ENCODE measurements at places on chromosomes 5 and 9.

- DNase-seq, result no peak
These were observed 41.4 kb downstream of the CDC42SE2 start for GRCh38 chr5:131305138-131305689.

- DNase-seq, result no peak
These were observed 23.4 kb downstream of the CPLX2 start for GRCh38 chr5:175894793-175895192.

DNA sequence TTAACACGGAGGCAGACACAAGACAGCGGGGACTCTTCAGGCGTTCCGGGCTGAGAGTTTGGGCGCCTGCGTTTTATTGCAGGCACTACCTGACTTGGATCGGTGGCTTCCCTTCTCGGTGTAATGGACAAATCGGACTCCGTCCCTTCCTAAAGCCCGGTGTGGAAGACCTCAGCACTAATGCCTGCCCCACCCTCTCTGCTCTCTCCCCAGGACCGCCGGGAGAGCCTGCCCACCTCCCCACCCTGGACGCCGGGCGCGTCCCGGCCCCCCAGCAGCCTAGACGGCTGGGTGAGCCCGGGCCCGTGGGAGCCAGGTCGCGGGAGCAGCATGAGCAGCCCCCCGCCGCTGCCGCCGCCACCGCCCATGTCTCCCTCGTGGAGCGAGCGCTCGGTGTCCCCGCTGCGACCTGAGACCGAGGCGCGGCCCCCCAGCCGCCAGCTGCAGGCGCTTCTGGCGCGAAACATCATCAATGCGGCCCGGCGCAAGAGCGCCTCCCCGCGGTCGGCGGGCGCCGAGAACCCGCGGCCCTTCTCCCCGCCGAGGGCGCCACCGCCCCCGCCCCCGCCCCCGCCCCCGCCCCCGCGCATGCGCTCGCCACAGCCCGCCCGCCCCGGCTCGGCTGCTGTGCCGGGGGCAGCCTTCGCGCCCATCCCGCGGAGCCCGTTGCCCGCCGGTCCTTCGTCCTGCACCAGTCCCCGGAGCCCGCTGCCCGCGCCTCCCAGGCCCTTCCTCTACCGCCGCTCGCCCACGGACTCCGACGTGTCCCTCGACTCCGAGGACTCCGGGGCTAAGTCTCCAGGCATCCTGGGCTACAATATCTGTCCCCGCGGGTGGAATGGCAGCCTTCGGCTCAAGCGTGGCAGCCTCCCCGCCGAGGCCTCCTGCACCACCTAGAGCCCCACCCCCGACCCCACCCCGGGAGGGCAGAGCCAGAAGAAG, 4.6 kb upstream of the MYOZ3 start:
- DNase-seq, result peak; percentile 46

DNA sequence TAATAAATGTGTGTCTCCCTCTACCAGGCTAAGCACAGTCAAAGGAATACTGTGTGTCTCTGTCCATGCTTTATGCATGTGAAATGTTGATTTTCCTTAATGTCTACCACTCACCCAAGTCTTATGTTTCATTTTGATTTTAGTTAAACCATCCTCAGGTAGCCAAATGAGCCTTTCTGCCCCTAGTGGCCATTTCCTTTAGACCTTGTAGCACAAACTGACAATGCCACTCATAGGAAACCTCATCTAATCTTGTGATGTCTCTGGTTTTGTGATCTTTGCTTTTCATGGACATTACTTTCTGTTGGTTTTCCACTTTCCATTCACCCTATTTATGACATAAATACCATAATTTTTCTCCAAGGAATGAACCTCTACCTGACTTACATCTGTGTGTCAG, 820.8 kb downstream of the MAT2B start:
- DNase-seq, result no peak

- DNase-seq, result no peak
These were observed 7.3 kb downstream of the UBTD2 start for GRCh38 chr5:172276214-172276613.

GRCh38 chr9:97861148-97861475, 8.1 kb downstream of the FOXE1 start:
- DNase-seq, result no peak

- no peak for DNase-seq
These were observed 96.7 kb upstream of the RUFY1 start for GRCh38 chr5:179453616-179454015.

- no peak for DNase-seq
These were observed 40.8 kb downstream of the CSF2 start for GRCh38 chr5:132114150-132115121.

DNA sequence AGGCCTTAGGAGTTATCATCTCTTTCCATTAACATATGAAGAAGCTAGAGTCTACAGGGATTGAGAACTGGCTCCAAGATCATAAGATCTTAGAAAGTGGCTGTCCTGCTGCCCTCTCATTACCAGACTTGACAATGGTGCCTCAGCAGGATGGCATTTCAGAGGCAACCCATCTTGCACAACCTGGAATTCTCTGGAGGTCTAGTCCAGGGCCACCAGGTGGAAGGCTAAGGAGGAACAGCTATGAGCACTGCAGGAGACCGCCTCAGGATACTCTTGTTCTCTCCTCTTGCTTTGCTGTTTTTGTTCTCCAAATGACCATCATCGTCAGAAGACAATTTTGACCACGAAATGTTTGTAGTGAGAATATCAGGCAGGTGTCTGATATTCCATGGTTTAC, 322.6 kb downstream of the FBXL17 start:
- no peak for DNase-seq

GRCh38 chr5:31577438-31577837, 45.3 kb downstream of the C5orf22 start:
- DNase-seq, result no peak

- DNase-seq, result no peak
These were observed 271.5 kb downstream of the CCDC171 start for GRCh38 chr9:15824310-15824709.

GRCh38 chr5:96125231-96125891, 163.7 kb upstream of the ELL2 start:
- no peak for DNase-seq

- DNase-seq, result no peak
These were observed 703.0 kb upstream of the NUDT12 start for GRCh38 chr5:104265531-104266140.

GRCh38 chr5:60993875-60994571, 49.0 kb downstream of the NDUFAF2 start:
- no peak for DNase-seq

DNA sequence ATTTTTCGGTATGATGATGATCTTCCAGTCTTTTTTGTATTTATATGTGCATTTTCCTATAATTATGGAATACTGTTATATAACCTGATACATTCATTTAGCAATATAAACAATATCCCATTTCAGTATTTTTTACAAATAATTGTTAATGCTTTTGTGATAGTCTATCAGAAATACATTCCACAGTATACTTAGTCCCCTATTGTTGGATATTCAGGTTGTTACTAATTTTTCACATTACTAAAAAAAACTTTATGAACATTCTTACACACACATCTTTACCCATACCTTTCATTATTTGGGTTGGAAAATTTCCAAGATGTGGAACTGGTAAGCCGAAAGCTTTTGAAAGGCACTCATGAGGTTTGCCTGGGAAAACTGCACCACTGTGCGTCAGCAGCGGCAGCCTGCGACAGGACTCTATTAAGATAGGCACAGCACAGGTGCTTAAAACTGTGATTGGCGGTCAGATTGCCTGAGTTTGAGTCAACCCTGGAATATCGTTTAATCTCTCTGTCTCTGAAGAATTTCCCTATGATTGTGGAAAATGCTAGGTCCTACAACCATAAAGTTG, 147.5 kb upstream of the ERCC6L2 start:
- no peak for DNase-seq

- no peak for DNase-seq
These were observed 8.3 kb downstream of the GRIN1 start for GRCh38 chr9:137147091-137147792.

GRCh38 chr9:26789959-26790358, 102.6 kb downstream of the CAAP1 start:
- DNase-seq, result no peak

DNA sequence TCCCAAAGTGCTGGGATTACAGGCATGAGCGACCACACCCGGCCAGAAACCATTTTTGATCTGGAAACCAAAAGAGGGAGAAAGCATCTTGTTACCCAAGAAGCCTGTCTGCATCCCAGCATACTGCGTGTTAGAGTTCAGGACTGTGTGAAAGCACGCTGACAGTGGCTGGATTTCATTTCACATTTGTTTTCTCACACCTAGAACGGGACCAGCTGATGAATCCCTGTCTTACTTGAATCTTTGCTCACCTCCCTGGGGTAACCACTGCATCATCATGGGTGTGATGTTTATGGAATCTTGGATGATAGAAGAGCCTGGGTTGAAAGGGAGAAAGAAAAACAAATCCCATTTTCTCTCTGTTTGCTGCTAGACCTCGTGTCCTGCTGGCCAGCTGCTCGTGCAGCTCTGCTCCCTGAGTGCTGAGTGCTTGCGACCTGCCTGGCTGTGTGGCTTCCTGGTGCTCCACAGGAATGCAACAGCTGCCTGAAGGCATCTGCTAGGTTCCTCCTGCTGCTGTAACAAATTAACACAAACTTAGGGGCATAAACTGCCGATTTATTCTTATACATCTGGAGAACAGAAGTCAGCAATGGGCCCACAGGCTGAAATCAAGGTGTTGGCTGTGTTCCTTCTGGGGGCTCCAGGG, 378.3 kb upstream of the DAP start:
- no peak for DNase-seq

- DNase-seq, result no peak
These were observed 440.5 kb upstream of the ZNF608 start for GRCh38 chr5:125186911-125187375.

- no peak for DNase-seq
These were observed 60.7 kb downstream of the SLC24A2 start for GRCh38 chr9:19728101-19728500.

- no peak for DNase-seq
These were observed 1392.3 kb upstream of the CDH9 start for GRCh38 chr5:28430565-28431178.

DNA sequence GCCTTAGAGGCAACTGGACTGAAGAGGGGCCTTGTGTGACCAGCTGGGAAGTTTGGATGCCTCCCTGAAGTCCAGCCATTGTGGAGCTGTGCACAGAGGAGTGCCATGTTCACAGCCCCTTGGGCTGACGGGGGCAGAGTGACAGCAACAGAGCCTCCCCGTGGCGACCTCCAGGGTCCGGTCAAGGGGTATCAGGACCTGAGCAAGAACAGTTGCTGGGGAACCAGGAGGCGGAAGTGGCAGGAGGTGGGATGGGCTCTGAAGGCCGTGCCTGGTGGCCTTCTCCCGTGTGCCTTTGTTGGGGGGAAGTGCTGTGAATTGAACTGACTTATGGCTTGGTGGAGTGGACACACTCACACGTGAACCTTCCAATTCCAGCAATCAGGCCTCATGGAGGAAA, 14.0 kb downstream of the BNIP1 start:
- DNase-seq, result no peak

- DNase-seq, result no peak
These were observed 376.9 kb downstream of the DTWD2 start for GRCh38 chr5:118611332-118611945.

GRCh38 chr9:14939378-14939777, 29.1 kb upstream of the FREM1 start:
- DNase-seq, result no peak

GRCh38 chr5:151141535-151141934, 16.0 kb downstream of the ANXA6 start:
- DNase-seq, result no peak

DNA sequence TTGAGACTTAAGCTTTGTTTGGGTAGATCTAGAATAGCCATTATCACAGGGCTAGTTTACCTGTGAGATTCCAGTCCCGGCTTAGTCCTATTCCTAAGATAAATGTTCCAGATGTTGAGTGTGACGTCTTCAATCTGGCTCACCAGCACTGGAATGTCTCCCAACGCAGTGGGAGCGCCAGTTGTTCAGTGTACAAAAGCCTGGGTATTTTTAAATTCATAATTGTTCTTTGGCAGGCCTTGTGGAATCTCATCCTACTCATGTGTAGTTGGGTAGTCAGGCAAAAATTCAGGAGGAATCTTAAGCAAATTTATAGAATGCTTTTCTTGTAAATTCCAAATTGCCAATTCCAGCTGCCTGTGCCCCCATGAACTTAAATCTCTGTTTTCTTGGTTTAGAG, 272.6 kb upstream of the KCNN2 start:
- DNase-seq, result no peak

DNA sequence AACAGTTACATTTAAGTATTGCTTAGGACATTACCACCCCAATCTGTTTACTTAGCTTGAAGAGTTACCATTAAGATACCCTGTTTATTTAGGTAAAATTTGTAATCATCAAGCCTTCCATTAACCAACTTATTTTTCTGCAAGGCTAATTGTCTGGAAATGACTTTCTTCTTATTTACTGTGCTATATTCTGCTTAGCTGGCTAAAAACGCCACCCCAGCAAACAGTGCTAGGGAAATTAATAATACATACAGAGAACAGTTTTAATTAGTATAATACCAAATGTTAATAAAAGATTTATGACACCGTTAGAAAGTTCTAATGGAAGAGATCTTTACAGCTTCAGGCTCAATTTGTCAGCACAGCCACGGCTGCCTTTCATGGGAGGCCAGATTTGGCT, 14.0 kb downstream of the TLX3 start:
- no peak for DNase-seq
